Memory B cell (primary cell): ENCODE measurements at places on chromosomes 2 and 18.

GRCh38 chr2:27739058-27739373 lies 32.5 kb upstream of the MRPL33 start:
- DNase-seq, result no peak

GRCh38 chr2:44834656-44835055 lies 106.8 kb upstream of the SIX3 start:
- no peak for DNase-seq

GRCh38 chr2:241865957-241866789 lies 3.4 kb upstream of the RTP5 start:
- no peak for DNase-seq

- DNase-seq, result no peak
These were observed 62.0 kb upstream of the ATL2 start for GRCh38 chr2:38438883-38439612.
